ENCODE measurements at places on chromosomes 1 and 21.
A peak's percentile ranks its signal among the peaks of the same experiment; 100 is the strongest.

DNA sequence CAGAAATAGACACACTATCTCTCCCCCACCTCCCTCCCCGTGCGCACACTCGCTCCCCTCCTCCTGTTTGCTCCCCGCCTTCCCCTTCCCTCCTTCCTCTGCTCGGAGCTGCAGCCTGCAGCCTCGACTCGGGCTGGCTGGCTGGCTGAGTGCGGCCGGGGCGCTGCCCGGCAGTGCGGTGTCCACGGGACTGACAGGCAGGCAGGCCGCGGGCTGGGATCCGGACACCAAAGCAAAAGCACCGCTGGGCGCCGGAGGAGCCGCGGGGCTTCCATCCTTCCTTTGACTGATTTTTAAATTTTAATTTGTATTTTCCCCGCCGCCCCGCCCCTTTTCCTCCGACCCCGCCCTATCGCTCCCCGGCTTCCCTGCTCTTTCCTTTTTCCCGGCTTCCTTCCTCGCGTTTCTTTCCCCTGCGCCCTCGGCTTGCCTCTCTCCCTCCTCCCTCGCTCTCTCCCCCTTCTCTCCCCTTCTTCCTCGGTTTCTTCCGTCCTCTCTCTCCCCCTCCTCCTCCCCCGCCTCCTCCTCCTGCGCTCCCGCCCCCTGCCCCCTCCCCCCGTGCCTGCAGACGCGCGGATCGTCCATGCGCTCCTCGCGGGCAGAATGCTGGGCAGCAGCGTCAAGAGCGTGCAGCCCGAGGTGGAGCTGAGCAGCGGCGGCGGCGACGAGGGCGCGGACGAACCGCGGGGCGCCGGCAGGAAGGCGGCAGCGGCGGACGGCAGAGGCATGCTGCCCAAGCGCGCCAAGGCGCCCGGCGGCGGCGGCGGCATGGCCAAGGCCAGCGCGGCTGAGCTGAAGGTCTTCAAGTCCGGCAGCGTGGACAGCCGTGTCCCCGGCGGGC lies 109.4 kb downstream of the NAV1 start:
- no peak for DNase-seq

- no peak for DNase-seq
These were observed 77.7 kb upstream of the TMEM51 start for GRCh38 chr1:15075817-15076216.

DNA sequence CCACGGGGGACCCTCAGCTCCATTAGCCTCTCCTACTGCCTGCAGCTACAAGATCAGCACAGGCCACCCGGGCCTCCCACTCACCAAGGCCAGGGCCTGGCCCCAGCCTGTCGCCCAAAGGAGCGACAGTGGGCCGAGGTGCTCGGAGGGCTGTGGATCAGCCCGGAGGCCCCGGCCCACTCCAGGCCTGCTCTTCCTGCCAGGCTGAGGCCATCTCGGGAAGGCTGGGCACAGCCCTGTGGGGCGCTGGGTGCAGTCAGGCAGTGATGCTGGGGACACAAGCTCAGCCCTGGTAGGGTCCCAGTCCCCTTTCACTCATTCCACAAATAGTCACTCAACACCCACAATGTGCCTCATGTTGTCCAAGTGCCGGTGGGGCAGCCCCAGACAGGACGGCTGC lies 58.8 kb downstream of the CASZ1 start:
- DNase-seq, result no peak

GRCh38 chr21:44912158-44912473 lies 8.6 kb downstream of the ITGB2 start:
- DNase-seq, result no peak

DNA sequence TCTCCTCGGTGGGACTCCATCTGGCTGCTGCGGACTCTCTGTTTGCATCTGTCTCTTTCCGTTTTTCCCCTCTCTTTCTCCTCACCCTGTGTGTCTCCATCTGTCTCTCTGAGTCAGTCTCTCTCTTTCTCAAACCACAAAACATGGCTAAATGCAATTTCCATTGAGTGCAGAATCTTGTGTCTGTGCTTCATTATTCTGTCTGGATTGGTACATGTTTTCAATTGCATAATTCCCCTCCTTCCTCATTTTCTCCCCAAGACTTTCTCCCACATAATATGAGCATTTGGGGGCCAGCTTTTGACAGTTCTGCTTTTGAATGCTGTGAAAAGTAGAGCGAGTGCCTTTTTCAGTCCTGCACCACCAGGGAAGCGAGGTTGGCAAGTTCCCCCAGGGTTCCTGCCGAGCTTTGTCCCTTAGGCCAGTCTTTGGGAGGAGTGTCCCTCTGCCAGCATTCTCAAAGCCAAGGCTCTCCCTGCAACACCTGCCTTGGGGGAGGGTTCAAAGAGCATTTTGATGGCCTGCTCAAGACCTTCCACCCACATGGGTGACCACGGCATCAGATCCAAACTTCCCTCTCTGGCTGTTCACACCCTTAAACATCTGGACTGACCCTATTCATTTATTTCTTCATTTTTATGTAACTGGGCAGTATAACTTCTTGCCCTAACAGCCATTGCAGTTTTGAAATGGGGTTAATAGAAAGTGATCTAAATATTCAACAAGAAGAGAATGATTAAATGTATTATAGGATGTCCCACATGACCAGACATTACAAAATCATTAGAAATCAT lies 32.8 kb upstream of the SCMH1 start:
- DNase-seq, result no peak

- DNase-seq, result no peak
These were observed 15.6 kb upstream of the MAP10 start for GRCh38 chr1:232789651-232790050.

DNA sequence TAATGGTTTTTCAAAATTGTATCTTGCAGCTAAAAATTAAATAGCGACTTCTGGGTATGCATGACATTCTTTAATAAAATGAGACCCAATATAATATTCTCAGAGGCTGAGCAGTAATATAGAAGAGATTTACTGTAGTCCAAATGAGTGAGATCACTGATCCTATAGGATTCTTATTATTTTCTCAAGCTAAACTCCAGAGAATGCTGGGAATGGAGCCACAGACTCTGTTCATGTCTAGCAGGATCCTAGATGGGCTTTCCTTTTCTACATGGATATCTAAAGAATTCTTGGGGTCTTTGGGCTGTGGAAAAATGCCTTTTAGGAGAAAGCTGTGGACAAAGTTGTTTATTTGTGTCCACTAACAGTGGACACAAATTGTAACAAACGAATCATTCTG lies 150.7 kb upstream of the ZNF644 start:
- DNase-seq, result no peak

GRCh38 chr1:186880982-186881381 lies 52.2 kb downstream of the PLA2G4A start:
- DNase-seq, result no peak

- DNase-seq, result no peak
These were observed 117.2 kb downstream of the DMRTB1 start for GRCh38 chr1:53576381-53576801.

- DNase-seq, result no peak
These were observed 24.9 kb downstream of the PPT1 start for GRCh38 chr1:40072142-40072541.

DNA sequence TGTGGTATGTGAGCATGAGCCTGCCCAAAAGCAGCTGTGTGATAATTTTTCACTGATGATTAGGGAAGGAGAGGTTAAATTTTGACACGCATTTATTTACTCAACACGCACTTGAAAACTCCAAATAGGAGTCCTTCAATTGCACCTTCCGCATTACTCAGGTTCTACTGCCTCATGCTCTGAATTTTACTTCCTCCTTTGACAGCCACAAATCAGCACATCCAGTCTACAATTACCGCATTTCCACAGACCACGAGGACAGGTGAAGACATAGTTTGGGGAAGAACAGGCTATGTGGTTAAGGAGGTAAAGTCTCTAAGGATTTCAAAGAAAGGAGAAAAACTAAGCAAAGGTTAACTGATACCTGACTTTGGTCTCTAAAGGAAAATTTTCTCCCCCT lies 2.6 kb downstream of the CAPN8 start:
- no peak for DNase-seq

DNA sequence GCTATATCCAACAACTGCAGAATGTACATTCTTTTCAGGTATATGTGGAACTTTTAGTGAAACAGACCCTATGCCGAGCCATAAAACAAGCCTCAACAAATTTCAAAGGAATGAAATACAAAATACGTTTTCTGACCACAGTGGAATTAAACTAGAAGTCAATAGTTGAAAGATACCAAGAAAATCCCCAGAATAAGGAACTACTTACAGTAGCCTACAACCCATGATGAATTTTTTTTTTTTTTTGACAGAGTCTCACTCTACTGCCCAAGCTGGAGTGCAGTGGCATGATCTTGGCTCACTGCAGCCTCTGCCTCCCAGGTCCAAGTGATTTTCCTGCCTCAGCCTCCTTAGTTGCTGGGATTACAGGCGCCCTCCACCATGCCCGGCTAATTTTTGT lies 83.4 kb downstream of the RUNX3 start:
- no peak for DNase-seq

- no peak for DNase-seq
These were observed 138.9 kb downstream of the IGSF21 start for GRCh38 chr1:18246543-18246942.

DNA sequence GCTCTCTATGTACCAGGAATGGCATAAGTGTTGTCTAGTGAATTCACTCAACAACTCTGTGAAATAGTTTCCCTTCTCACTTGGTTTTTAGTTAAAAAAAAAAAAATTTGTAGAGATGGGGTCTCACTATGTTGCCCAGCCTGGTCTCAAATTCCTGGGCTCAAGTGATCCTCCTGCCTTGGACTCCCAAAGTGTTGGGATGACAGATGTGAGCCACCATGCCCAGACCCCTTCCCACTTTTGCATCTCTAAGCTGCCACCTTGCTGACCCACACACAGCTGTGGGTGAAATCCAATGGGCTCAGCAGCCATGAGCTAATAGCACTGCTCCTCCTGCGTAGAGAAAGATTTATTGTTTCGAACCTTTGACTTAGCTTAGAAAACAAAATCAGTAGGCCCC lies 33.5 kb downstream of the NEK2 start:
- no peak for DNase-seq

DNA sequence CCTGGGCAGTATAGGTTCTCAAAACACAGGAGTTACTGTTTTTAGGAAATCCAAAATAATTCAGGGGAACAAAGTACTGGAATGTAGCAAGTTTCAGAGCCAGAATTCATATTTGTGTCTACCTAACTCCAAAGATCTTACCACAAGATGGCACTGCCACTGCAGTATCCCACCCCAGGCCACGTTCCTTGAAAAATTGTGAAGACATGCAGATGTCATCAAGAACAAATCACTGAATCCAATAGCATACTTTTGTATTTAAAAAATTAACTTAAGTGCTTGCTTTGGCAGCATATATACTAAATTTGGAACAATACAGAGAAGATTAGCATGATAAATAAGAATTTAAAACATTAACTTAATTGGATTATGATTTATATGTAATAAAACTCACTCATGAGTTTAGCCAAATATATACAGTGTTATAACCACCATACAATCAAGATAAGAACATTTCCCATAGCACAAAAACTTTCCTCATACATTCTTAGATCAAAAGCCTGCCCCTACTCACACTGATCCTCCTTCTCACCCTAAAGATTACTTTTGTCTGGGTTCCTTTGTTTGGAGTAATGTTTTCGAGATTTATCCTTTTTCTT lies 209.9 kb downstream of the FAF1 start:
- DNase-seq, result no peak

DNA sequence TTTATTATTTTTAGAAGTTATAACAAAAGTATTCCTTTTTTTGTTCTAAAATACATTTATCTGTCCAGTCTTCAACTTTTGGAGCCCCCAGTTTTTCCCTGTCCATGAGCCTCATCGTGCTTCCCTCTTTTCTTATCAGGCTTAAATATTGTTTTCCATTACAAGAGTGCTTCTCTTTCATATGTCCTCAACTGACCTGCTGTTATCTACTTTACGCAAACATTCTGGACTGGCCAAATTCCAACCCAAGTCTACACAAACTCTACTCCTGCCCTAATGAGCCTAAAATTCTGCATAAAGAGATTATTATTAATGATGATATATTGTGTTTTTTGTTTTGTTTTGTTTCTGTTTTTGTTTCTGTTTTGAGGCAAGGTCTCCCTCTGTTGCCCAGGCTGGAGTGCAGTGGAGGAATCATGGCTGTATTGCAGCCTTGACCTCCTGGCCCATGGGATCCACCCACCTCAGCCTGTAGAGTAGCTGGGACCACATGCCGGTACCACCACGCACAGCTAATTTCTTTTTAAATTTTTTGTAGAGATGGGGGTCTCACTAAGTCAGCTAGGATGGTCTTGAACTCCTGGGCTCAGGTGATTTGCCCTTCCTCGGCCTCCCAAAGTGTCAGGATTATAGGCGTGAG lies 318.8 kb upstream of the NEGR1 start:
- DNase-seq, result no peak

- DNase-seq, result peak; percentile 9
These were observed 1.7 kb downstream of the CLDN14 start for GRCh38 chr21:36478207-36478701.

Data from stimulated activated CD4-positive, alpha-beta T cell treated with anti-CD3 and anti-CD28 coated beads, Interleukin-12 subunit alpha, Interleukin-12 subunit beta, amount 100 ng/mL, for 48 hours (primary cell).